Parietal lobe (tissue), 2 donors: ENCODE measurements at places on chromosomes 3 and 15. TPM values are rescaled to one million over a fixed set of nuclear protein-coding genes. Genes with fewer than 3 reads are reported as not detected.

Gene CTXN2
- total RNA-seq, result 0.63 TPM

Gene LSAMP
- 91.4 TPM for total RNA-seq

Gene GPR156
- 9.1 TPM for total RNA-seq

Gene ALPK3
- 1.6 TPM for total RNA-seq
